ENCODE measurements at places on chromosomes 6 and 20.

DNA sequence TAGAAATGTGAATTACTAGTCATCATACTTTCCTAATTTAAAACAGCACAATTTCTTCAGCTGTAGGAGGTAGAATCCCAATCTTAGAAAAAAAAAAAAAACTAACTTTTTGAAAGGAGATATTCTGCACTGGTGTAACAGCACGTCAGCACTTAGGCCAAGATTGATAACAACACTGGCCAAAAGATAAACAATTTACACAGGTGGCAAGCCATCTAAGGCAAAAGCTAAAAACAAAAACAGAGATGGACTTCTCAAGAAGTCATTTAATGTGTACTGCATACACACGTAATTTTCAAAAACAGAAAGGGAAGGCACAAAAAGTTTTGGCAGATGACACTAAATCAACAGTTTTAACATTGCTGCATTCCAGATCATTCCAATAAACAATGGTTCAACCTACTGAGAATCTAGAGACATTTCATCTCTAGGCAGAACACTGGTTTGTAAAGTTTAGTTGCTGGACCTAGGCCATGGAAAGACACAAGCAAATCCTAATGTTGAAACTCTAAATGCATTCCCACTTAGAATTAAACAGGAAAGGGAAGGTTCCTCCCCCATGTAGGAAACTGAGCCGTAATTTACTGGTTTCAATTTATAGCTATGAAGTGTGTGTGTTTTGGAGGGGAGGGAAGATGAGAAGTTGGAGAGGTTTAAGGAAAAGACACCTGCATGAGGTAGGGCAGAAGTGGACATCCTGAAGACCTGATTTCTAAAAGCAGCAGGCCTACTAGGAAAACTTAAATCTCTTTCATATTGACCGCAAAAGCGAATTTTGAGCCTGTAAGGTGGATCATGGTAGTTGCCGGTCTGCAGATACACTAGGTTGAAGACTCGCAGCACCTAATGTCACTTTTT, 1.3 kb downstream of the GCLC start:
- DNase-seq: no peak

DNA sequence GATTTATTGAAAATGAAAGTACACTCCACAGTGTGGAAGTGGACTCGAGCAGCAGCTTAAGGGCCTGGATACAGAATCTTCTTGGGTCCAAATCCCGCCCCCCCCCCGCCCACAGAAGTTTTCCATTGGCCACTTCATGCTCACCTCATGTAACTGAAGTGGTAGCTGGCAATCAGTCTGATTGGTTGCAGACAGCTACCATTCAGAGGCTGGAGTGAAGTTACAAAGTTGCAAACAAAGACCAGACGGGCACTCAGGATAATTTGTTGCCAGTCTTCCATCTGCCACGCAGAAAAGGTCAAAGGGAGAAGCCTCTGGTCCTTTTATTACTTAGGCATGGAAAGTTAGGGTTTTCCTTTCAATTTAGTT, 25.8 kb upstream of the FABP7 start:
- no peak for DNase-seq

- no peak for DNase-seq
Measured at GRCh38 chr6:16653226-16653625, 108.0 kb downstream of the ATXN1 start.

GRCh38 chr6:144063246-144063743, 32.1 kb downstream of the SF3B5 start:
- no peak for DNase-seq

DNA sequence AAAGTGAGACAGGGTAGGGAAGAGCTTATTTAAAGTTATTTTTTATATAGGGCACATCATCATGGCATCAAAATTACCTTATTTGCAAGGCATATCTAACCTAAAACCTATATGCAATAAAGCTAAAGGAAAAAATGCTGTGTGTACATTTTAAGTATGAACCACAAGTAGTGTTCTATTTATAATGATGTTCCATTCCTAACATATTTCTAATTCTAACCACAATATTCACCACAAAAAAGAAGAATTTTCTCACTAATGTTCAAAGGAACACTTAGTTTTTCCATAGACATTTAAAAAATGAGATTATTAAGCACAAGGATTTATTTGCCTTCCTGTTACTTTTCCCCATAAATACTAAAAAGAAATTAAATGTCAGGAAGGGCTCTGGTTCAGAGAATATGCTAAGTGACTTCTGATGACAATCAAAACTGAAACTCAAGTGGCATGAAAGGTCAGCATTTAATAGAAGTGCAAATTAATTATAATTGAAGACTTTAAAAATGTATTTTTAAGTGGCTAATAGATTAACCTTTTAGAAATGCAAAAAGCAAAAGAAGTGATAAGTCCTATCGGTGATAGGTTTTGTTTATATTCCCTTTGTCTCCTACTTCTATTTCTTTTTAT, 25.1 kb downstream of the GPR63 start:
- no peak for DNase-seq

DNA sequence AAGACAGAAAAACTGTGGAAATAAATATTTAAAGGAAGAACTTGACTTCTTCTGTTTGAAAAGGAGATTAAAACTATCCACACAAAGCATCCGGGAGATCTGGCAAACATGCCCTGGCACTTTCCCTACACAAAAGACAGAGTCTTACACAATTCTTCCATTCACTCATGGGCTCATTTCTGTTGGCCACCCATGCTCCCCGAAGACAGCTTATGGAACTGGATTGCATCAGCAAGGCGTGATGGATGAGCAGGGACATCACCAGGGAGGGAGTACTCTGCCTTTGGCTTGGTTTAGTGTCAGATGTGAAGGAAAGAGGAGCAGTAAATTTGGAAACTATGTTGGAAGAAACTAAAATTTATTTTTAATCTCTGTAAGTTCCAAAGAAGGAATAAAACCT, 379.3 kb downstream of the CD109 start:
- no peak for DNase-seq

DNA sequence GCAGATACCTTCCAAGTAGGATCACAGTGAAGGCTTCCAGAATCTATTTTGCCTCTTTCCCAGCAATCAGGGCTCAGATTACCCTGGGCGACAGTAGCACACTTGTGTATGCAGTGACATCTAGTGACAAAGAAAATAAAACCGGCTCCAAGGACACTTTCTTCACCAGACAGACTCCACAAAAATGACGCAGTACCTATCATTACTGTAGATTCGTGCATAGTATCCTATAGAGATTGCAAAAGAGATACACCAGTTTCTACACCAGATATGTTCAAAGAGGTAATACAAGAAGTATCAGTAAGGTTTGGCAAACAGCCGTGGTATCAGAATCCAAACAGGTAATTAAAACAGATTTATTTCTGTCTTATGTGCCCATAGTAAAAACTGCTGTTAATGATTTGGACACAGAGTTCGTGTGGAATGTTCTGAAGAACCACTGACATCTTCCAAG, 600.4 kb upstream of the JAG1 start:
- DNase-seq: no peak

- no peak for DNase-seq
Measured at GRCh38 chr20:36034875-36035274, 66.5 kb downstream of the CNBD2 start.

- no peak for DNase-seq
Measured at GRCh38 chr20:2814587-2815051, at the start of gene C20orf141. TSS of gene C20orf141 (plus strand) at chr20:2814987. CDS start at chr20:2815185, 198 bp downstream.

Data from CD4-positive, alpha-beta T cell treated with Interleukin-6 at 100 ng/mL for 8 hours (primary cell).